ENCODE measurements at places on chromosomes 6 and 20.

DNA sequence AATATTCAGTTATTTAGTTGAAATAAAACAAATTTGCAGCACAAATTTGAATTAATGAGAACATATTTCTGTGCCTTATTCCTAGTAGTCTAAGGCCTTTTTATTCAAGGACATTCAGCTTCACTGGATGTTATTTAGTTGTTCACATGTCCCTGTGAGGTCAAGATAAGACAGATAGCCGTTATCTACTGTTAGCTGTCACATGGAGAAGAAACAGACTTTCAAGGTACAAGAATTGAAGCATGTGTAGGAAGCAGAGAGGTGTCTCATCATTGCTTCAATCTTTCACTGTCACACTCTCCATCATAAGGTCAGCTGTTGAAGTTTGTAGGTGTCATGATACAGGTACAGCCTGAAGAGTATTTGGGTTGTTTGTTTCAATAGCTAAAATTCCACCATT is 112.9 kb upstream of the JAG1 start:
- no peak for DNase-seq

DNA sequence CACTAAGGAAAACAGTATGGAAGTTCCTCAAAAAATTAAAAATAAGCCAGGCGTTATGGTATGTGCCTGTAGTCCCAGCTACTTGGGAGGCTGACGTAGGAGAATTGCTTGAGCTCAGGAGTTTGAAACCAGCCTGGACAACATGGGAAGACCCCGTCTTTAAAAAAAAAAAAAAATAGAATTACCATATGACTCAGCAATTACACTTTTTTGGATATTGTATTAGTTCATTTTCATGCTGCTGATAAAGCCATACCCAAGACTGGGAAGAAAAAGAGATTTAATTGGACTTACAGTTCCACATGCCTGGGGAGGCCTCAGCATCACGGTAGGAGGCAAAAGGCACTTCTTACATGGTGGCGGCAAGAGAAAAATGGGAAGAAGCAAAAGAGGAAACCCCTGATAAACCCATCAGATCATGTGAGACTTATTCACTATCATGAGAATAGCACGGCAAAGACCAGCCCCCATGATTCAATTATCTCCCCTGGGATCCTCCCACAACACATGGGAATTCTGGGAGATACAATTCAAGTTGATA is 10.8 kb upstream of the SMIM29 start:
- no peak for DNase-seq

- DNase-seq, result no peak
Observed at GRCh38 chr6:48090546-48090945, 20.5 kb downstream of the PTCHD4 start.

GRCh38 chr6:34235307-34236130 is 1.2 kb upstream of the HMGA1 start:
- peak; percentile 79 for DNase-seq

- no peak for DNase-seq
Observed at GRCh38 chr20:15942130-15942529, 631.1 kb downstream of the KIF16B start.

- no peak for DNase-seq
Observed at GRCh38 chr6:85679445-85680123, 36.9 kb upstream of the SYNCRIP start.

GRCh38 chr20:51697096-51697826 is 70.9 kb downstream of the ATP9A start:
- DNase-seq, result no peak

- no peak for DNase-seq
Observed at GRCh38 chr6:135941275-135942025, 89.9 kb downstream of the PDE7B start.

GRCh38 chr6:125273965-125274364 is 27.8 kb downstream of the HDDC2 start:
- DNase-seq, result no peak

GRCh38 chr6:28711788-28712341 is 186.2 kb downstream of the GPX5 start:
- no peak for DNase-seq

DNA sequence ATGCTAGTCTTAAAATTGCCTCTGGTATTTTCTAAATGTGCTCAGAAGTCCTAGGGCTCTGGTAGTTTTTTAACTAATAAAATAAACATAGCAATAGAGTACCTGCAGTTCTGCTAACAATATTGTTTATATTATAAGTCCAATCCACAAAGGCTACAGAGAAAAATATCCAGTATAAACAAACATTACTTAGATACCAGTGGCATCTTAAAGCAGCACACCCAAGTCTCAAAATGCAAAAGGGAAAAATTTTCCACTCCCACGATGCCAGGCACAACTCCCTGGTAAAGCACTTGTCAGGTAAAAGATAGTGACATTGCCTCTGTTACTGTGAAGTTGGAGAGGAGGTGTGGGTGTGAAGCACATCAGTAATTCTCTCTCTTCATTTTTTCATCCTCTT is 123.3 kb downstream of the OGFRL1 start:
- DNase-seq, result no peak

DNA sequence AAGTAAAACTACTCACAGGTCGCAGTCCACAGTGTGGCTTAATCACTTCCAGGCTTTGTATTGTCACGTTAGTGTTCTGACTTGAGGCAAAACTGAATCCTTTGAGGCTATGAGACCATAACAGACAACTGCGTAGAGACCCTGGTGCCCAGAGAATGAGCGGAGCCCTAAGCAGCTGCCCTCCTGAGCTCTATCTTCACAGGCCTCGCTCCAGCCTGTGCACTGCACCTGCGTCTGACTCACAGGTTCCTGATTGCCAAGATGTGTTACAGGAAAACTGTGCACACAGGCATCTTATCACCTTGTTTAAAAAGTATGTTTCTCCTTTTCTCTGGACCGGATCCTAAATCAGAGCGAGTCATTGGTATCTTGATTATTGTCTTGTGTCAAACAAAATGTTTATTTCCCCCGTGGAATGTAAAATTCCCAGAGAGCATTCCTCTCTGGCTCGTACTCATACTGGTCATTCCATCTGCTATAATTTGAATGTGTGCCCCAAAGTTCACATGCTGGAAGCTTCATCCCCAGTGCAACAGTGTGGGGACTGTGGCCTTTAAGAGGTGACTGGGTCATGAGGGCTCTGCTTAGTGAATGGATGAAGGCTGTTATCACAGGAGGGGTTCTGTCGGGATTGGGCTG is 25.7 kb downstream of the PRR18 start:
- no peak for DNase-seq

- DNase-seq, result no peak
Observed at GRCh38 chr20:54293526-54293925, 85.6 kb downstream of the PFDN4 start.

DNA sequence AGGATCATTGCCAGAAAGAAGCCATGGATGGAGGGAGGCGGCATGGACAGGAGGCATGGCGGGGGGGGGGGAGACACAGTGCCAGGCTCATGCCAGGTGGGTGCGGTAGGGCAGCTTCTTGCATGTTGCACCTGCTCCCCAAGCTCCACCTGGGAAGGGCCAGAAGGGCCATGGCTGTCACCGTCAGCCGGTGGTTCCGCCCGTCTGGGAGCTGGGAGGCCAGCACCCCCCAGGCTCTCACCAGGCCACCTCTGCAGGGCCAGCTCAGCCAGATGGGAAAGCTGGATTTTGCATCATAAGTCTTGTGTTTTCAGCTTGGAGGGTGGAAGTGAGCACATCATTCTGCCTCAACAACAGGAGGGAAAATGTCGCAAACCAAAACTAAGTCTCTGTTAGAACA is 404.7 kb downstream of the TAF4 start:
- DNase-seq, result no peak

DNA sequence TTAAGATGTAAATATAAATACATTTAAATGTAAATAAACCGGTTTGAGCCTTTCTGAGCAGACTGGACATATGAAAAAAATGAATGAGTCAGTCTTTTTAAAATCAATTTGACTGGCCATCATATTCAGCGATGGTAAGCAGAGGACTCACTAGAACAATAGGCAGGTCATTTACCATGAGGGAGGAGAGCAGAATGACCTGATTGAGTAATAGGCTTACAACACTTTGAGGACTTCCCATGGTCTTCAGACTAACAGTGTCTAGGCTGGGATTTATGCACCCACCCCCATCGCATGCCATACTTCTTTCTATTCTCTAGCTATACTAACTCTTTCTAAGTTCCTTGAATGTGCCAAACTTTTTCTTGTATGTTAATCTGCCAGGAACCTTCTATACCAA is 241.9 kb upstream of the RAB32 start:
- no peak for DNase-seq

DNA sequence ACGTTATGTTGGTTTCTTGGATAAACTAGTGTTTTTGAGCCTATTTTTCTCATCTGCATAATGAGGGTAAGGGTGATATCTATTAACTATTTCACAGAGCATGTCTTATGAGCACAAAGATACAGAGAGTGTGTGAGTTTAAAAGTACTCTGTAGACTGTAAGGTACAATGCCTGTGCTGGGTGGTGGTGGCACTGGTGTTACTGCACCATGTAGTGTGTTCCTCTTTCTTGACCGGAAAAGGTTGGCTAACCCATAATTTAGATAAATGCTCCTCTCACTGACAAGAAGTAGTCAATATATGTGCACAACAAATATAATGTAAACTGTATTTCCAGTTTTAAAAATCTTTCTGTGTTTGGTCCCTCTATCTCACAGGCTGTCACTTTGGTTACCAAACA is 116.2 kb upstream of the MMS22L start:
- no peak for DNase-seq

DNA sequence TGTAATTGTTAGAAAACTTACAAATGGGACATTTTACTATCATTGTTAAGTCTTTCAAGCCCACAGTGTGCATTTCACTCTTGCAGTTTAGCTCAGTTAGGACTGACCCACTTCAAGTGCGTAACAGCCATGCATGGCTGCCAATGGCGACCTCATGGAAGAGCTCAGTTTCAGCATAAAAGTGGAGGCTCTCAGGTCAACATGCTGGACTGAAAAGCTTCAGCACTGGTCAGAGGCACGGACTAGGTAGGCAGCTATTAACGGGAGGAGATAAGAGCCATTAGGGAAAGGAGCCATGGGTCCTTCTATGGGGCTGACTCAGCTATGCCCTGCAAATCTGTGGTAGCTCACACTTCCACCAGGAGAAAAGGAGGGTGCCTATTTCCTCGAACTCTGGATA is 101.8 kb downstream of the TTLL2 start:
- DNase-seq, result no peak

DNA sequence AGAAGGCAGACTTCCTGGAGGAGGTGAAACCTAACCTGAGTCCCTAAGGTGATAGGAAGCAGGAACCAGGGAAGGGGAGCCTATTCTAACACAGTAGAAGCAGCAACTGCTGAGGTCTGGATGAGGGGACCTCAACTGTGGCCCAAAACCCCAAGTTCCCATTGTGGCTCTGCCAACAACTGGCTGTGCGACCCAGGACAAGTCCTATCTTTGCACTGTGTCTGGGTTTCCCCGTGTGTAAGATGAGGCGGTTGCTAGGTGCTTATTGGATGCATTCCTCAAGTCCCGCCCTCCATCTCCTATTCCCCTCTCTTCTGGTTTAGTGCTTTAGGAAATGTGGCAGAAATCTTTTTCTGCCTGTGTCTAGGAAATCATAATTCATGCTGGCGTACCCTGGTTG is 52.2 kb upstream of the TTPAL start:
- DNase-seq, result no peak

DNA sequence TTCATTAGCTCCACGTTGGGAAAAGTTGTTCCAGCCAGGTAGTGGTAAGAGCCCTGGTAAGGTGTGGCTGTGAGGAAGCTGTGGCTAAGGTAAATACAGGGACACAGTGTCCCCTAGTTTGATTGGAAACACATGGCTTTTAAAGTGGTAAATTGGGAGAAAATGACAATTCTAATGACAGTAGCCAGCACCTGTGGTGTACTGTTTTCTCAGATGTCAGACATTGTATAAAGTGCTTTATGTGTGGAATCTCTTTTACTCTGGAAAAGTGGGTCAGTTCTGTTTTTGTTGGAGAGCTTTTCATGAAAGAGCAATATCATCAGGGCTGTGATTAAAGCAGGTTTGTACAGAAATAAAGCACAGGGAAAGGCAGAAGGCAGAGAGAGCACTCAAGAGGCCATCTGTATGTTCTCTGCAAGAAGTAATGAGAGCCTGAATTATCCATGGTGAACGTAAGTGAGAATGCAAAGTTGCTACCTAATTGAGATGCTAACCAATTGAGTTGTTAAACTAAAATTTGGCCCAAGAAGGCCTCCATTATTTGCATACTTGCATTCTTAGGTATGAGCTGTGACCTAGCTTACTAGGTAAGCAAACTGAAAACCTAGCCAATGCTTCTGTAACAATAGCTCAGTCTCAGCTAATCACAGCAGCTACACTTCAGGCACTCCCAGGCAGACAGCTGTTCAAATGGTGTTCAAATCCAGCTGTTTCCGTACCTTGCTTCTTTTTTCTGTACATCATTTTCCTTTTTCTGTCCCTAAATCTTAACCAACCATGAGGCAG is 28.2 kb downstream of the MRAP2 start:
- no peak for DNase-seq

DNA sequence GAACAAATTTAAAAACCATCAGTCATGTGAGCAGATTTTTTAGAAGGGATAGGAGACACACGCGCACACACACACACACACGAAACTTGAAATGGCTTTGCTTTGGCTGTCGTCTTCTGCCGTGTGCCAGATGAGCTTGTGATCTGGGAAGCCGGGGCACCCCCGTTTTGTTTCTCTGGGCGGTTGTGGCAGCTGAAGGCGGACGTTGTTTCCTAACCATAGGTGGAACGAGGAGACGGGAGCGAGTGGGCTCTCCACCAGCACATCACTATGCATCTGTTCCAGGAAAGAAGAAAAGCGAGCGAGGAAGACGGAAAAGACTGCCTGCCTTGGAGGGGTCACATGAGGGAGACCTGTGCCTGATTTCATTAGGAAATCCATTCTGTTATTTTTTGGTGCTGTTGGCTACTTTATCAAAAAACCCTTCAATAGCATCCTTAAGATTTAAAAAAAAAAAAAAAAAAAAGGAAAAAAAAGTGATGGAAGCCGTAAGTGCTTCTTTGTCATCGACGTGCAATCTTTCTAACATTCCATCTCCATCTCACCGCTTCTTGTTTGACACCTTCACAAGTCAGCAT is 142.1 kb downstream of the DTNBP1 start:
- no peak for DNase-seq

- peak; percentile 51 for DNase-seq
Observed at GRCh38 chr6:146381486-146381885, 162.1 kb upstream of the RAB32 start.

DNA sequence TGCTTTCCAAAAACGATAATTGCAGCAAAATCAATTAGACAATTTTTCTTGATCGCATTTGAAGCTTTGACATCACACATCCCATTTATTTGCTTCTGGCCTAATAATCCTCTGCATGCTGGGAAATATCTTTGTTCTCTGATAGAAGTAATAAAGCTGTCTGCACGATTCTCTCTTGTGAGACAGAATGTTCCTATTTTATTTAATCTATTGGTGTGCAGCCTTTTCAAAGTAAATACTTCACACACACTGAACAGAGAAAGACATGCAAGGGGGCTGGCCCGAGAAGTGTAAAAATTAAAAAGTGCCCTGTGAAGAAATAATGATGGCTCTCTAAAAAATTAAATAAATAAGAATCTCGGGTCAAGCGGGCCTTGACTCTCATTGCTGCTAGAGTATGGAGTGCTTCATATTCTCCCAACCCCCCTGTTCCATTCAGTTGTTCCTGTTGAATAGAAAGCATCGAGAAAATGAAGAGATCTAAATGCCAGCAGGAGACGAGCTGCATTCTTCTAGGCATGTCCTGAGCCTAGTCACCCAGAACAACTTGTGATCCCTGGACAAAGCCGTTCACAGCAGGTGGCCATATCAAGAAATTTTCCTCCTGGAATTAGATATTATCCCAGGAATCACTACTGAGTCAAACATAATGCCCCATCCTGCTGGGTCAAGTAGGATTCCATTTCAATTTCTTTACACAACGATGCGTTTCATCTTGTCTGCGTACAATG is 625.9 kb upstream of the EPHA7 start:
- DNase-seq, result no peak

GRCh38 chr6:80174900-80175572 is 68.6 kb downstream of the BCKDHB start:
- no peak for DNase-seq
